ENCODE measurements at places on chromosomes 16 and 17.

- DNase-seq, result no peak
Observed at GRCh38 chr17:72926171-72926570, 166.3 kb downstream of the SLC39A11 start.

GRCh38 chr16:12891836-12892235, 9.6 kb upstream of the SHISA9 start:
- DNase-seq, result no peak

- DNase-seq, result no peak
Observed at GRCh38 chr16:490768-491167, 36.7 kb upstream of the CAPN15 start.

GRCh38 chr17:59367657-59368045, 36.2 kb downstream of the YPEL2 start:
- peak; percentile 43 for DNase-seq

GRCh38 chr17:40470932-40471828, 27.9 kb downstream of the IGFBP4 start:
- peak; percentile 96 for DNase-seq

DNA sequence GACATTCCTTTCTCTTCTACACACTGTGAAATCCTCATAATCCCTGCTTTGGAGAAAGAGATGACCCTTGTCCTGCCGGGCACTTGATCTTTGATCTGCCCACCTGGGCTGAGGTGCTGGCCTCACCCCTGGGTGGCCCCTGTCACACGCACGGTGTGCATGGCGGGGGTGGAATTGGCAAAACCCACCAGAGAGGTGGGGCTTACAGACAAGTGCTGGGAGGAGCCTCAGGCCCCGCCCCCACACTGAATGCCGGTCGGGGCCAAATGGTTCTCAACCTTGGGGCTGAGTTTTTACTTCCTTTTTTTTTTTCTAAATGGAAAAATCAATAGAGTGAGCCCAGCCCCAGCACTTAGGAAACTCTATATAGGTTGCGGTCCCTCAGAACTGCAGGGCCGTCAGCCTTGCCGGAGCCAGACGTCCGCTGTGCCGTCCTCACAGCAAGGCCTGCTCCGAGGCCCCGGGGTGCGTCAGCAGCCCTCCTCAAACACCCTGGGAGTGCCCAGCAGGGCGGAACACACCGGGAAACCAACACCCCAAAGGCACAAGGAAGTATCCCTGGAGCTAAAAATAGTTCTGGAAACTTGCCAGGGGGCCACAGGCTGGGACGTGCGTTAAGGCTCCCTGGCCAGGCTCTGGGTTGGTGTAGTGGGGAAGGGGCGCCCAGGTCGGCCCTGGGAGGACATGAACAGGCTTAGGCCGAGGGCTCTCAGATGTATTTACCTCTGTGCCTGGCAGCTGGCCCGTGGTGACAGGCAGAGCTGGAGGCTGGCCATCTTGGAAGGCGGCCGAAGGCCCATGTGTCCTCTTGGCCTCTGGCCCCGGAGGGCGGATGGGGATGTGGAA, 11.0 kb downstream of the GPRC5C start:
- DNase-seq, result no peak

GRCh38 chr16:82271636-82272035, 101.6 kb upstream of the MPHOSPH6 start:
- DNase-seq, result no peak

DNA sequence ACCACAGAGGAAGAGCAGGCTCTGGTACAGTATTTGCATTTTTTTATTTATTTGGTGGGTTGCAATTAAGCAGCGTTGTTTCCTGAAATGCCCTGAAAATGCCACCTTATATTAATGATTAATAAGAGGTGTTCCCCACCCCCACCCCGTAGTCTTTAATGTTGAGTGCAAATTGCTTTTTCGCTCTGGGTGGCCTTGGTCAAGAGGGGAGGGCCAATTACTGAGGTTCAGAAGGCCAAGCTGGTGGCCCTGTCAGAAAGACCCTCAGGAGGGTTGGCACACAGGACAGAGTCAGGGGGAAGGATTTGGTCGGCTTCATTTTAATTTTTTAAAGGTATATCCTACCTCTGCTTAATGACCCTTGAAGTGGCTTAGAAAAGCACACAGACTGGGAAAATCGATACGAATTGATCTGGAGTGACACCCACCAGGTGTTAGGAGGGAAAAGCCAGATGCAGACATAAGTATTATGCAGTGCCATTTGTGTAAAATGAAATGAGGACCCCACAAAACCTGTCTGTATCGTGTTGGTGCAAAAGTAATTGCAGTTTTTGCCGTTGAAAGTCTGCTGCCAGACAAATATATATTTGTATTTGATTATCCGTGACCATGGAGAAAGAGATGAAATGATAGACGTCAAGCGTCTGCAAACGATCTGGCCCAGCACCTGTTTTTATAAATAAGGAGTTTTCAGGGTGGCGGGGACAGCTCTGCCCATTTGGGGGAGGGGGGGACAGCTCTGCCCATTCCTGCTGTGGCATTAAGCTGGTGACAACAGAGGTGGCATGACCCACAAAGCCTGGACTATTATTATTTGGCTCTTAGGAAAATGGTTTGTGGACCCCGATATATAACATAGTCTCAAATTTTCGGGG, 143.8 kb upstream of the PLCG2 start:
- no peak for DNase-seq

DNA sequence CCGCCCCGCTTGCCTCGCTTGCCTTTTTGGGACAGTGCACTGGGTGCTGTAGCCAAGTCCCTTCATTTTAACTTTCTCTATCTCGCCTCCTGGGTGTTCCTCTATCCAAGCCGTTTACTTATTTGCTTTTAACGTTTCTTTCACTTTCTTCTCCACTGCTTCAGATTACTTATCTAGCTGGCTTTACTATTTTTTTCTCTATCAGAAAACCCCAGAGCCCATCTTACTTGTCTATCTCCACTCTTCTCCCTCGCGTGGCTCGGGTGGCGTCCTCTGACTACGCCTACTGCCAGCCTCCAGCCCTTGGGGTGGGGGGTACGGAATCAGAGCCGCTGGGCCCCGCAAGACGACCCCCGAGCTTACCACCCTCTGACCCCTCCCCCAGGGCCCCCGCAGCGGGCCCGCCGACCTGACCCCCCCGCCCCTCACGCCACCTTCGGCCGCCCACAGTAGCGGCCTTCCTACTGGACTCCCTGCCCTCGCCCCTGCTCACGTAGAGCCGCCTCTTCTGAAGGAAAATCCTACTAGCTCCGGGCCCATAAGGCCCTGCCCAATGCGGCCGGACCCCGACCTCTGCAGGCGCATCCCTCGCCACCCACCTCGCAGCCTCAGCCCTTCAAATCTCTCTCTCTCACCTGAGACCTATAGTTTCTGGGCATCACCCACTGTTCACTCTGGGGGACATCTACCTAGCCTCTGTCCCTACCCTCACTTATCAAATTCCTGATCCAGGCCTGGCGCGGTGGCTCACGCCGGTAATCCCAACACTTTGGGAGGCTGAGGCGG, 1.0 kb upstream of the SLC12A4 start:
- no peak for DNase-seq

DNA sequence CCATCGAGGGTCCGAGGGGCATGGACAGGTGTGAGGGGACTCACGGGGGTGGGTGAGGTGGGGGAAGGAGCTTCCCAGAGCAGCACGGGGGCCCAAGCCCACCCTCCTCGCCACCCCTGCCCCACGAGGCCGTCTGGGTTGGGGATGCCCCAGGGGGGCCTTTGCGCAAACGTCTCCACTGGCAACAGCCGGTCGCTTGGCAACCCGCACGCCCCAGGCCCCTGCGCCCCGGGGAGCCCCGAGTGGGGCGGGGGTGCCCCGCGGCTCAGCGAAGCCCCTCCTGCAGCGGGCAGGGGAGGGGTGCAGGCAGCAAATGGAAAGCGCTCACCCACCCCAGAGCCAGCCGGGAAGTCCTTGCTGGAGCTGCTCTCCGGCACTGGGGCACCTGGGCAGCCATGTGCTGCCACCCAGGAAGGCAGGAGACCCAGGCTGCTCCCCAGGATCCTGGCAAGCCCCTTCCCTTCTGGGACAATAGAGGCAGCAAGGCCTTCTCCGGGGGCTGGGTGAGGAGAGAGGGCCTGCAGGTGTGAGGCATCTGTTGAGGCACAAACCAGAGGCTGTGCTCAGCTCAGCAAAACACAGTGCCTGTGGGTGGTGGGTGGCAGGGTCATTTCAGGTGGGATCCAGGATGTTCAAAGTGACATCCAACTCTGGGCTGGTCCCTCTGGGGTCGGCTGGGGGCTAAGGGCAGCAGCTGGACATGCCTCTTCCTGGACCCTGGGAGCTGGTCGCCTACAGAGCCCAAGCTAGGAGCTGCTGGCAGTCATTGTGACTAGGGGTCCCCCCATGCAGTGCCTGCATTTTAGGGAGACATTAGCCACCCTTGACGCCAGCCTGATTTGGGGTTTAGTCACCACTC, 80.9 kb upstream of the CBX4 start:
- no peak for DNase-seq

DNA sequence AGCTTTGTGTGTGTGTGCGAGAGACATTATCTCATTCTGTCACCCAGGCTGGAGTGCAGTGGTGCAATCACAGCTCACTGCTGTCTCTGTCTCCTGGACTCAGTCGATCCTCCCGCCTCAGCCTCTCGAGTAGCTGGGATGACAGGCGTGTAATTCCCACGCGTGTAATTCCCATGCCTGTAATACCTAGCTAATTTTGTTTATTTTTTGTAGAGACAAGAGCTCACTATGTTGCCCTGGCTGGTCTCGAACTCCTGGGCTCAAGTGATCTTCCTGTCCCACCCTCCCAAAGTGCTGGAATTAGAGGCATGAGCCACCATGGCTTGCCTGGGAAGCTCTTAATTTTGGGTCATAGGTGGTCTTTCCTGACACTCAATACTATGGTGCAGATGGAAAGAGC, 205.3 kb upstream of the TNRC6C start:
- DNase-seq, result no peak

DNA sequence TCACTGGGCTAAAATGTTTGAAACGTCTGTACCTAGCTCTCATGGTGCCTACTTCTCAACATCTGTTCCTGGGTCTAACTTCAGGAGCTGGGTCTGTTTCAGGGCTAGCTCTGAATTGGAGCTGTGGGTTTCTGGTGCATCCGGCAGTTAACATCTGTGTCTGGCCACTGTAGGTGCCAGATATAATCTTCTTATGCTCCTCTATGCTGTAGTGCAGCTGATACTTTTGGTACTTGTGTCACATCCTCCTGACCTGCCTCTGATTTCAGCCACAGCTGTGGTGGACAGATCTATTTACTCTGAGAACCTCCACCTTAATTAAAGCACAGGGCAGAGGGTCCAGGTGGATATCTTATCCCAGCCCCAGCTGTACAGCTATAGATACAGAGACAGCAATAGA, 496.5 kb upstream of the CDH11 start:
- no peak for DNase-seq

GRCh38 chr17:64387145-64387473, 3.6 kb downstream of the PECAM1 start:
- no peak for DNase-seq

- no peak for DNase-seq
Observed at GRCh38 chr16:77324729-77325128, 110.1 kb downstream of the ADAMTS18 start.

DNA sequence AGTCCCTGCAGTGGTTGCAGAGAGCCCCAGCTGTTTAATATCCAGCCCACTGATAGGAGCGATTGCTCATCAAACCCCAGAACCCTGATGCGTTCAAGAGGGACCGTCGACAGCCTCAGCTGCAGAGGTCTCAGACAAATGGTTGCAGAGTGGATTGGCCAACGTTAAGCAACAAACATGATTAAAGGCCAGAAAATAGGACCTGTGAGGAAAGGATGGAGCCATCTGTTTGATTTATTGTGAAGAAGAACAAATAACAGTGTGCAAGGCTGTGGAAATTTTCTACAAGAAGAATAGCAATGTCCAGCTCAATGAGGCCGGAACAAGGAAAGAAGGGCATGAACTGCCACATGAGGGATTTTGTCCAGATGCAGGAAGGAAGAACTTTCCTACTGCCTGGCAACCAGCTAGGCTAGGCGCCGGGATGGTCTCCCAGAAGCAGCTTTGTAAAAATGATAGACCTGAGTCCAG, 138.4 kb upstream of the DNAH9 start:
- no peak for DNase-seq

DNA sequence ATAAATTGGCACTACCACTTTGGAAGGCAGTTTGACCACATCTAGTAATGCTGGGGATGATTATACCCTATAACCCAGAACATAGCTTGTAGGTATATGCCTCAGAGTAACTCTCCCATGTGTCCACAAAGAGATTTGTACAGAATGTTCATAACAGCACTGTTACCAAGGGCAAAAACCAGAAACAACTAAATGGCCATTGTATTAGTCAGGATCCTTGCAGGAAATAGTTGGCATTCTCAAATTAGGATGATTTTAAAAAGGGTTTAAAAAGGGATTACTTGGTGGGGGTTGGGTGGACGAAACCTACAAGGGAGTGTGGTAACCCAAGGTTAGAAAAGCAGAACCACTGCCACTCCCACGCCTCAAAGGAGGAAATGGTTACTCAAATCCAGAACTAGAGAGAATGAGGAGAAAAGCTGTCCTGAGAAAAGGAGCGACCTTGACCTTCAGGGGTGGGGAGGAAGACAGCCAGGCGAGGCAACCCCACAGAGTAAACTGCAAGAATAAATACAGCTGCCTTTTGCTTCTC, 2.1 kb downstream of the CPPED1 start:
- peak; percentile 99 for DNase-seq

- DNase-seq, result no peak
Observed at GRCh38 chr17:17564323-17564722, 27.2 kb downstream of the PEMT start.

- DNase-seq, result peak; percentile 32
Observed at GRCh38 chr17:15398291-15398690, 56.9 kb upstream of the TEKT3 start.

GRCh38 chr17:77083531-77083930, 57.2 kb upstream of the SEC14L1 start:
- DNase-seq, result no peak

- DNase-seq, result no peak
Observed at GRCh38 chr16:892536-893255, 78.1 kb downstream of the LMF1 start.

- DNase-seq, result peak; percentile 75
Observed at GRCh38 chr16:76639685-76640289, 362.6 kb downstream of the CNTNAP4 start.

DNA sequence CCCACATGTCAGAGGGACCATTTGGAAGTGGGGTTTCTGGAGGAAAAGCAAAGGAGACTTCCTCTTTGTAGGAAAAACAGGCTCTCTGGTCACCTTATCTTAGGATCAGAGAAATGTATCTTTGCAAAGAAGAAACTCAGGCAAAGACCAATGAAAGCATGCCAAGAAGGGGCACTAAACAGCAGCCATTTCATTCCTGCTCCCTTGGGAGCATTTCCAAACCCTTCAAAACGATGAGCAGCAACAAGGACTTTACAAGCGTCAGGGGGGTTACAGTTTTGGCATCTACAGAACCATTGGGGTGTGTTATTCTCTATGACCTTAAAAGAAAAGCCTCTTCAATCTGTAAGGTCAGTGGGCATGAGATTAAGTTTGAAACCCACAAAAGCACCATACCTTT, 122.8 kb downstream of the SMG6 start:
- no peak for DNase-seq

DNA sequence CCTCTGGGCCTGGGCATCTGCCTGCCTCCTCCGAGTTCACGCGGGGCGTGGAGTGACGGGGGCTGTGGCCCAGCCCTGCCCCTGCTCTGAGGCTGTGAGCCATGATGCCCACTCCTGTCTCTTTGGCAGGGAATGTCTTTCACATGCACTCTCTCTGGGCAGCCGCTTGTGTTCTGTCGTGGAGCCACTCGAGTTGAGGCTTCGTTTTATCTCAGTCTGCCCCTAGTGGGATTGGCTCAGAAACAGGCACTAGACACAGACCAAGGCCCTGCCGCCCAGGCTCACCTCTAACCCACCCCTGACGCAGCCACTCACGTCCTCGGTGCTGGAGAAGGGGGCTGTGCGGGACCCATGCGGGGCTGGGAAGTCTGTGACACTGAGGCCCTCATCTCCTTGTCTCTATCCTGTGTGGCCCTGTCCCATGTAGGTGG, 67.5 kb upstream of the KCTD5 start:
- no peak for DNase-seq

All from amniotic epithelial cell (primary cell).